ENCODE measurements at places on chromosomes 3 and 15.

DNA sequence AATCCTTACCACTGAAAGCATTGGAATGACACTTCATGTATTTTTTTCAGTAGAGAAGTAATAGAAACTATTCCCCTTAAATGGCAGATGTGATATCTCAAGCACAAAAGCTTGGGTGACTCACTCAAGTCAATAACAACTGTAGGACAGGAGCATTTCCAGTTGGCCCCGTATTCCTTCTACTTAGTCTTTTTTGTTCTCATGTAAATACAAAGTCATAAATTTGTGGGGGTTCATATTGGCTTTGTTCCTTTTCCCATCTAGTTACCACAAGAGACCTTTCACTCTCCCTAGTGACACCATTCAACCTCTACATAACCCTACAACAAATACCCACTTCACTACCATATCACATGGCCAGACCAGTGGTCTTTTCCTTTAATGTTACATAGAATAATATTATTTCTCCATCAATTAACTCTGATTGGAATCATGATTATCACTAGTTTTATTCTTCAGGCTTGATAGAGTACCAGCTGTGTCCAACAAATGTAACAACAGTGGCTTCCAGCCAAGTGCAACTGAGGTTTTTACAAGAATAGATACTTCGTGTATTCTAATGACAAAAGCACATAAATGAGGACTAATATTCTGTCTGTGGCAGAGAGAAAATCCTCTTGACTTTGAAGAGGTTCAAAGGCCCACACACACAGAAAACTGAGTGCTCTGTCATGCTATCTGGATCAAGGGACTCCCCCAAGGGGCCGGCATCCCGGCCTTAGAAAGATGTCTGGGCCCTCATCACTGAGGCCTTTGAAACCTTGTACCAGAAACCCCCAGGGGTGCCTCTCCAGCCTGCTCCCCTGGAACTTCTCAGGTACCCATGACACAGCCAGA lies 94.0 kb upstream of the THBS1 start:
- DNase-seq: no peak

DNA sequence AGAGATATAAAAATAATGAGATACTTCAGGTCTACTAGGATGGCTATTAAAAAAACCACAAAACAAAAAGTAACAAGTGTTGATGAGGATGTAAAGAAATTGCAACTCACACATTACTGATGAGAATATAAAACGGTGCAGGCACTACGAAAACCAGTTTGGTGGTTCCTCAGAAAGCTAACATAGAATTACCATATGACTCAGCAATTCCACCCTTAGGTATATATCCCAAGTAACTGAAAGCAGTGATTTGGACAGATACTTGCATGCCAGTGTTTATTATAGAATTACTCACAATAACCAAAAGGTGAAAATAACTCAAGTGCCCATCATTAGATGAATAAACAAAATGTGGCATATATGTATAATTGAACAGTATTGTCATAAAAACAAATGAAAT lies 87.5 kb upstream of the MELTF start:
- DNase-seq: peak; percentile 15

DNA sequence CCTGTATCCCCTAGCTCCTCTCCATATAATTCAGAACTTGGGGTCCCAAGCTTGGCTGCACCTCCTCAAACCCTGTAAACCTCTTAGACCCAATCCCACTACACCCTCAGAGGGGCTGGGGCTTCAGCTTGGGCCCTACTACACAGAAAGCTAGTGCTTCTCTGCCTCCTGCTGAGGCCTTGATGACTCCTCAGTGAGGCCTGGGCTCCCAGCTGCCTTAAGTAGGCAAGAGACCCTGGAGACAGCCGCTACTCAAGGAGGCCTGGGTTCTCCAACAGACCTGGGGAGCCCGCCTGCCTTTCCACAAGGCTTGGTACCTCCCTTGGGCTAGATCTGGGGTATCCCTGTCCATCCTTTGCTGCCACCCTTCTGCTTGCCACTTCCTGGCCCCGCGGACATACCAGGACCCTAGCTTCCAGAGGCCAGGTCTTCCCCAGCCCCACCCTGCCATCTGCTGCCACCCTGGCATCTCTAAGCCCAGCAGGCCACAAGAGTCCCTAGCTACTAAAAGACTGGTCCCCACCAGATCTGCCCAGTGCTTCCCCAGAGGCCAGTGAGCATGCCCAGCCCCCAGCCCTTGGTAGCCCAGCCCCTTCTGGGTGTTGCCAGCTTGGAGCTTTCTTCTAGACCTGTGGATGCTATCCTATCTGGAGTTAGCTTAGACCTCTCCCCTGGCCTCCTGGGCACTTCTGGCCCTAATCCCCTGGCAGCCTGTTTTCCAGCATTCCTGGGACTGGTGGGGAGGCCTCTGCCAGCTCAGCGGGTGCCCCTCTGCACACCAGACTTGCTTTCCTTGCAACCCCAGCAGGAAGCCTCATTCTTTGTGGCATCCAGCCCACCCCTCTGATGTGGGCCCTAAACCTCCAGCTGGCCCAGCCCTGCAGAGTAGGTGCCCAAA lies 13.7 kb downstream of the C15orf39 start:
- DNase-seq: no peak

GRCh38 chr3:150385296-150386242 lies 22.5 kb upstream of the TSC22D2 start:
- DNase-seq: no peak

DNA sequence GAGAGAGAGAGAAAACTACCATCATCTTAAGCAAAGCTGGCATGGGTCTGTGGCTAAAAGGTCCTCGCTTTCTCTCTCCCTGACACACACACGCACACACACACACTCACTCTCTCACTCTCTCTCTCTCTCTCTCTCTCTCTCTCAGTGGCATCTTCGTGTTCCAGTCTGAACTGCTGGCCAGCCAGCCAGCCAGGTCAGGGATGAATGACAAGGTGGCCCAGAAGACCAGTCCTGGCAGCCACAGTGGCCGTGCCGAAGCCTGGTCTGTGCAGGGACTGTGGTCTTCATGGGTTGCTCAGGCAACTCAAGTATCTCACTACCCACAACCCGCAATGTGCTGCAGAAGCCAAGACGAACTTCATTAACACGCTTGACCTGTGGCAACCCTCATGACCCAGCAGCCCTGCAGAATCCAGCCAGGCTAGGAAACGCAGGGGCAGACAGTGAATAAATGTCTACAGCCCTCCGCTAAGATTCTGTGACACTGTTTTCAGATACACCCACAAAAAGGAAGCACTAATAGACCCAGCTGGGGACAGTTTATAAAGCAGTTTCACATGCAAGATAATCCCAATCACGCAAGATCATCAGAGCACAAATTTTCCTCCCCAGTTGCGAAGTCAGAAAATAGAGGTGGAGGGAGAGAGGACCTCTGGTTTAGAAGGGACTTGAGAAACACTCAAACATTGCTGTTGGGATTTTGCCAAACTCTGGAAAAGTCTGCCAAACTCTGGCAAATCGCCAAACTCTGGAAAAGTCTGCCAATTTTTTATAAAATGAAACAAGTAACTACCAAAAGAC lies 66.4 kb downstream of the XXYLT1 start:
- DNase-seq: no peak

- DNase-seq: peak; percentile 62
Observed at GRCh38 chr3:5016211-5017161, 37.2 kb downstream of the BHLHE40 start.

- DNase-seq: no peak
Observed at GRCh38 chr15:61057376-61057775, 171.7 kb downstream of the RORA start.

DNA sequence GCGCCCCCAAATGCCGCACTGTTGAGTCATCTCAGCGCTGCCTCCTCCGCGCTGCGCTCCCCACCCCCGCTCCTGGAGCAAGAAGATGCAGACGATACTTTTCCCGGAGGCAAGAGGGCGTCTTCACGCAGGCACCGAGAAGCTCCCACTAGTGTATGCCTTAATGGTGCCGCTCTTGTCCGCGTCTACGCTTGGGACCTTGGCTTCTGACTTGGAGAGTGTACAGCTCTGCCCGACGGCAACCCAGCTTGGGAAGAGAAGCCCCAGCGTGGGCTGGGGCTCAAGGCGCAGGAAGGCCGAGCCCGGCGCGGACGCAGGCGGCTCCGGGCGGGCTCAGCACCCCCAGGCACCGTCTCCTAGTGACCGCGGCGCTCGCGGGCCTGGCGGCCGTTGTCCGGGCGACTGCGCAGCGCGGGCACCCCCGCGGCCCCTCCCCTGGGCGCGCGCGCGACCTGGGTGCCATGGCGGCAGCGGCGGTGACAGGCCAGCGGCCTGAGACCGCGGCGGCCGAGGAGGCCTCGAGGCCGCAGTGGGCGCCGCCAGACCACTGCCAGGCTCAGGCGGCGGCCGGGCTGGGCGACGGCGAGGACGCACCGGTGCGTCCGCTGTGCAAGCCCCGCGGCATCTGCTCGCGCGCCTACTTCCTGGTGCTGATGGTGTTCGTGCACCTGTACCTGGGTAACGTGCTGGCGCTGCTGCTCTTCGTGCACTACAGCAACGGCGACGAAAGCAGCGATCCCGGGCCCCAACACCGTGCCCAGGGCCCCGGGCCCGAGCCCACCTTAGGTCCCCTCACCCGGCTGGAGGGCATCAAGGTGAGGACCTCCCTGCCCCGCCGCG lies at the start of gene P4HTM:
Gene P4HTM, plus strand, starts transcription at position 446 of the 840 bp plus-strand sequence. Its CDS starts 16 bp downstream, at position 462.
- peak; percentile 96 for DNase-seq

GRCh38 chr3:139264375-139264774 lies 79.4 kb upstream of the MRPS22 start:
- DNase-seq: no peak

DNA sequence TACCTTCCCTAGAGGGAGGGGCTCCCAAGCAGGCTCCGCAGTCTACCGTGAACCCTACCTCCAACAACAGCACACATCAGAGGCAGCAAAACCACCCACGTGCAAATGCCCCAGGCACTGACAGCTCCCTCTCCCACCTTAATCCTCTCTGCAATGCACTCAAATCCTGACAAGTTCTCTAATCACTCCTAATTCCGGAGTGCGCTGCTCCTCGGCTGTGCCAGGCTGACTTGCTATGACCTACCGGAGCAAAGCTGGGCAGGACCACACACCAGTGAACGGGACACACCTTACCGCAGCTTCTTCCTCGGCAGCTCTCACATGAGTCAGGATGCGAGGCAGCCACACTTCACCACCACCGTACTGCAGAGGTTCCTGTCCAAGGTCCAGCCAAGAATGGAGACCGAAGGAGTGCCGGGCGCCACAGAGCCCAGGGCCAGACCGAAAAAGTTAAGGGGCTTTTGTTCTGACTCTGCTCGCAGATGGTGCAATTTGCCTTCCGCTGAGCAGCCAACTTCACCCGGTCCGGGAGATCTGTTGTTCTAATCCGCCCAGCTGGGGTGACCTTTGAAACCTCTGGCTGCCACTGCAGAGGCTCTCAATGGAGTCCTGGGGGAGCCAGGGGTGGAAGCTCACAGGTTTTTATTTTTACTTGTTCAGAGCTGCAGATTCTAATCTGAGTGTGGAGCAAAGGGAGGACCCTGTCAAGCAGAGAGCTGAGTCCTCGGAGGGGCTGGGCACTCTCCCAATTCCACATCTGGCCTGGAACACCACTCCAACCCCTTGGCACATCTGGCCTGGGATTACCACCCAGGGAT lies 84.4 kb downstream of the MYLK start:
- DNase-seq: peak; percentile 60

- DNase-seq: no peak
Observed at GRCh38 chr3:23804441-23805209, 1.1 kb upstream of the UBE2E1 start.

- DNase-seq: peak; percentile 64
Observed at GRCh38 chr15:90001683-90002427, 731 bp downstream of the ZNF710 start.

GRCh38 chr3:147387885-147388699 lies 18.3 kb downstream of the ZIC4 start:
- DNase-seq: no peak

- peak; percentile 46 for DNase-seq
Observed at GRCh38 chr3:30289324-30289723, 317.1 kb upstream of the TGFBR2 start.

- no peak for DNase-seq
Observed at GRCh38 chr15:64622410-64623260, 152.8 kb downstream of the RBPMS2 start.

GRCh38 chr3:34568766-34569165 lies 770.3 kb downstream of the PDCD6IP start:
- DNase-seq: no peak

GRCh38 chr3:52645549-52645948 lies 40.2 kb downstream of the PBRM1 start:
- DNase-seq: no peak

GRCh38 chr3:77247061-77247460 lies 207.2 kb downstream of the ROBO2 start:
- DNase-seq: no peak

DNA sequence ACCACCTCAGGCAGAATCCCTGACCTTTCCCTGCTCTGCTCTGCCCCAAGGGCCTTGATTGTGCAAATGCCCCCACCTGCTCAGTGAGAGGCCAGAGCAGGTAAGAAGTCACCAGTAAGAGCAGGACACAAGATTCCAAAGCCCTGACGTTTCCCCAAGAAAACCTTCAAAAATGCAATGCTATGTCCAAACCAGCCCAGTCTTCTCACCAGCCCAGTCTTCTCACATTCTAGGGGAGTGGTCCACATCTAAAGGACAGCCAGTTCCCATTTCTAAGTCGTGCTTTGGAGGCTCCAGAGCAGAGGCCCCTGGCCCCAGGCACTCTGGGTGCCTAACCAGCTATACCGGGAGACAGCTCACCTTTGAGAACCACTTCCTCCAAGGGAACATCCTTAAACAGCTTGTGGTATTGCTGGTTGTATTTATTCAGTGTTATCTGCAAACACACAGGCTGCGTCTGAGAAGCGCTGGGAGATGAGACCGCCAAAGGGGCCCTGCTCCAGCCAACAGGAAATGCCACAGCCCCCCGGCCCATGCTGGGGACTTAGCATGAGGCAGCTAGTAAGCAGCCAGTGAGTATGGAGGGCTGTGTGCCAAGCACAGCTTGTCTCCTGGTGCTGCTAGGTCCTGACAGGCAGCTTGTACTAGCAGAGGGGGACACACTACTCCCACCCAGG lies 29.3 kb downstream of the GRAMD2A start:
- peak; percentile 21 for DNase-seq

- peak; percentile 87 for DNase-seq
Observed at GRCh38 chr15:90362936-90363212, 10.8 kb downstream of the ZNF774 start.

DNA sequence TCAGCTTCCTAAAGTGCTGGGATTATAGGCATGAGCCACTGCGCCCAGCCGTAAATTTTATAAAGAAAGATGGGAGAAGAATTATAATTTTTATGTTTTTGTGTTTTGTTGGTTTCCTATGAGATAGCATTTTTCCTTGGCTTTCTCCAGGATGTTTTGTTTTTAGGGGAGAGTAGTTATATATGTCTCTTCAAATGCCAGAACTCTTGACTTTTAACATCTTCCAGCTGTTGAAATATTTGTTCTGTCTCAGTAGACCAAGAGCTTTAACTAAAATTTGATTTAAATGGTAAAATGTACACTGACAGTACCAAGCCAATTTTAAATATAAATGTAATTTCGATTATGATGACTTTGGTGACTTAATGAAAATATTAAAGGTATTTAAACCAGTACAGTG lies 96.8 kb downstream of the DHX36 start:
- DNase-seq: no peak

GRCh38 chr15:94793641-94794040 lies 562.3 kb downstream of the MCTP2 start:
- peak; percentile 5 for DNase-seq

DNA sequence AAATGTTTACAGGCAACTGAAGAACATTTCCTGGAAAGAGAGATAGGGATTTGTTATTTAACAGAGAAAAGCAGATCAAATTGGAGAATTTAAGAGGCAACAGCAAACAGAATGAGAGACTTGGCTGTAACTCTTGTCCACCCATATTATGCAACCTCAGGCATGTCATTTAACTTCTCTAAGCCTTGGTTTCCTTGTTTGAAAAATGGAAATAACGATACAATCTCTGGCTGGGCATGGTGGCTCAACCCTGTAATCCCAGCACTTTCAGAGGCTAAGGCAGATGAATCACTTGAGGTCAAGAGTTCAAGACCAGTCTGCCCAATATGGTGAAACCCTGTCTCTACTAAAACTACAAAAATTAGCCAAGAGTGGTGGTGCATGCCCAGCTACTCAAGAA lies 23.7 kb downstream of the ARRDC4 start:
- no peak for DNase-seq
